SW 1271 (cell line): ENCODE measurements at places on chromosomes 6 and 20.
A peak's percentile ranks its signal among the peaks of the same experiment; 100 is the strongest.

GRCh38 chr20:38673725-38674091 lies 50.6 kb upstream of the SLC32A1 start:
- DNase-seq = peak; percentile 55

- no peak for DNase-seq
Observed at GRCh38 chr6:132357120-132357519, 44.2 kb downstream of the MOXD1 start.

DNA sequence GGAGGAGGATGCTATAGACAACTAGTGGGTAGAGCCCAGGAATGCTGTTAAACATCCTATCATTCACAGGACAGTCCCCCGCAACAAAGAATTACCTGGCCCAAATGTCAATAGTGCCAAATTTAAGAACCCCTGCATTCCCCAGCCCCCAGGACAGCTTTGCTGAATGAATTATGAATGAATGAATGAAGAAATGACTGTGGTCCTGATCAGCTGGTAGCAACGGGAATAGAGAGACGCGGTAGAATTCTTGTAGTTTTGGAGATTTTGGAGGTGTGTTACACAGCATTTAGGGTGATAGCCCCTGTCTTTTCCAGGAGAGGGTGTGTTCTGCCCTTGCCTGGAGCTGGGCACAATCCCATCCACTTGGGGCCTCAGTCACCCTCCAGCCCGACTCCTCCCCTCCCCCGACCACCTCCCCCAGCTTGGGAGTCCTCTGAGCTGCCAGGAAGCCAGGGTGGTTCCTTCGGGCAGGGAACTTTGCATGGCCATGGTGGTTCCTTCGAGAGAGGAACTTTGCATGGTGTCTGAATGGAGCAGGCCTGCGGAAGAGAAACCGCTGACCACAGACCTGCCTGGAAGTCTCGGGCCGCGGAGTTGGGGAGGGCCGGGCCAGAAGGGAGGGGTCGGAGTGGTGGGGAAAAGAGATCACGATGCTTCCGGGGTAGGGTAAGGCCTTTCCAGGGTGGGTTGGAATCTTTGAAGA lies 1.0 kb upstream of the HCK start:
- DNase-seq = no peak

DNA sequence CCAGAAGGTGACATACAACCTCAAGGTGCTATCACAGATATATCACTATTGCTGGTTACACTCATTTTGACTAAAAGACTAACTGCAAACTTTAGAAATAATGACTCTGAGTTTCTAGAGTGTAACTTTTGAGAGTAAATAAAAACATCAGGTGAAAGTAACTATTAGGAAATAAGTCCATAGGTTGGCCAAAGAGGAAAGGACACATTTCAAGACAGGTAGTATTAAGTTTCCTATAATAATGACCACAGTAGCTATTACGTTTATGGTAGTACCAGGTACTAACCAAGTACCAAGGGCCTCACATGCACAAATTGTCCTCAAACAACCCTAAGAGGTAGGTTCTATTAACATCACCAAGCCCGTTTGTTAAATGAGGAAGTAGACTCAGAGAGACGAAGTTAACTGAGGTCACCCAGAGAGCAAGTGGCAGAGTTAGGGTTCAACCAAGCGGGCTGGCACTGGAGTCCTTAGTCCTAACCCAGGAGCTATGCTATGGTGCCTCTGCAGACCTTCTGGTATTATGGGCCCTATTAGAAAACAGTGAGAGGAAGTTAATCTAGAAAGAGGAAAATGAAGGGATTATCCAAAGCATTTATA lies 36.8 kb downstream of the HEBP2 start:
- DNase-seq = no peak

GRCh38 chr6:170243791-170244291 lies 47.0 kb downstream of the DLL1 start:
- DNase-seq = no peak

DNA sequence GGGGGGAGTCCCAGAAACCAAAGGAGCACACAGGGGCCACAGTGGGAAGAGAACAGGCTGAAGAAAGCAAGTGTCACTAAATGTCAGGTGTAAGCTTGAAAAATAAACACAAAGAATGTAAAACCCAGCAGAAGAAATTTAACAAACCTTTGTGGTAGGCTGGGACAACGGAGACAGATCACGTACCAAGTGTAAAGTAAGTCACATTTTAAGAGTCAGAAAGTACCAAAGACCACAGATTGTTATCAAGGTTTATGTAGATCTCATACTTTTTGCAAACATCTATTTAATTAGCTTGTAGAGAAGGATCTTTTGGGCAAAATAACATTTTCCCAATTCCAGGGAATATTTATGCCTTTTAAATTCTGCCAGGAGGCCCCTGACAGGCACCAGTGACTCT lies 1.6 kb downstream of the CLIC5 start:
- DNase-seq = no peak

DNA sequence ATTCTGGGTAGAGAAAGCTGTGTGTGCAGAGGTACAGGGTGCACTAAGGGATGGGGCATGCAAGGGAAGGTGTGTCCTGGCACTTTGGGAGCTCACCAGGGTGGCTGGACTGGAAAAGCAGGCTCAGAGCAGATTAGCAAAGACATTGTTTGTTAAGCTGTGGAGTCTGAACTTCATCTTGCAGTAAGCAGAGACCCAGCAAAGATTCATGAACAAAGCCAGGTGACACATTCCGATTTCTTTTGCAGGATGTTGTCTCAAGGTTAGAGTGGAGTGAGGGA lies 28.8 kb downstream of the DUSP22 start:
- no peak for DNase-seq
